ENCODE measurements at places on chromosomes 13 and 19. TPM values are rescaled to one million over a fixed set of nuclear protein-coding genes. Genes with fewer than 3 reads are reported as not detected.

The C1QTNF9B gene
- total RNA-seq = 0.34 TPM

The PLK5 gene
- total RNA-seq = not detected

- H3K27ac ChIP-seq = no peak overlapping the region
- H3K4me3 ChIP-seq = no peak overlapping the region
- H3K27me3 ChIP-seq = no peaks in the 10 kb centered on the region
- peaks cover 28% of the 10 kb centered on the region for H3K4me1 ChIP-seq
Measured at GRCh38 chr13:30806784-30807183, 71.4 kb downstream of the ALOX5AP start.

GRCh38 chr13:35987572-35988513 is 143.3 kb downstream of the DCLK1 start:
- H3K4me1 ChIP-seq = no peaks in the 10 kb centered on the region
- no peaks in the 10 kb centered on the region for H3K27me3 ChIP-seq
- H3K27ac ChIP-seq = no peak overlapping the region
- H3K4me3 ChIP-seq = no peak overlapping the region

- no peaks in the 10 kb centered on the region for H3K27me3 ChIP-seq
- H3K4me3 ChIP-seq = no peak overlapping the region
- DNase-seq = no peak
- no peaks in the 10 kb centered on the region for H3K4me1 ChIP-seq
- H3K27ac ChIP-seq = no peak overlapping the region
Measured at GRCh38 chr19:18135712-18136584, 17.0 kb upstream of the PIK3R2 start.

GRCh38 chr13:62176051-62176450 is 760.4 kb upstream of the PCDH20 start:
- H3K27me3 ChIP-seq = no peaks in the 10 kb centered on the region
- H3K4me3 ChIP-seq = no peak overlapping the region
- H3K27ac ChIP-seq = no peak overlapping the region
- H3K4me1 ChIP-seq = no peaks in the 10 kb centered on the region
- H3K36me3 ChIP-seq = no peaks in the 10 kb centered on the region

All from left lung (tissue), 14 donors.